ENCODE measurements at places on chromosomes 7 and 10.

DNA sequence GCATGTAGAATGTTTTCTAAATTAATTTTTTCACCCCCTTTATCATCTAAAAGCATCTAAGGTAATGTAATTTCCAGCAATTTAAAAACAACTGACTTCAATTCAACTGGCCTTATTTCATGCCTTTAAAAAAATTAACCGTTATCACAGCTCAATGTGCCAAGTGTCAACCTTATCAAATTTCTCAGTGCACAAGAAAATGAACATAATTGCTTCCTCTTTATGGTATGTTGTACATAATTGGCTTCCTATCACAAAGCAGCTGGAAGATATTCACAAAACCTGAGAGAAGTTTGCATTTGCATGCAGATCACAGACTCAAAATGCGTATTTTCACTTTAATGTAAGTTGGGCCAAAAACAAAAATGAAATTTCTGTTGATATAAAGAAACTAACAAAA, 966.4 kb downstream of the GRM8 start:
- DNase-seq, result no peak

DNA sequence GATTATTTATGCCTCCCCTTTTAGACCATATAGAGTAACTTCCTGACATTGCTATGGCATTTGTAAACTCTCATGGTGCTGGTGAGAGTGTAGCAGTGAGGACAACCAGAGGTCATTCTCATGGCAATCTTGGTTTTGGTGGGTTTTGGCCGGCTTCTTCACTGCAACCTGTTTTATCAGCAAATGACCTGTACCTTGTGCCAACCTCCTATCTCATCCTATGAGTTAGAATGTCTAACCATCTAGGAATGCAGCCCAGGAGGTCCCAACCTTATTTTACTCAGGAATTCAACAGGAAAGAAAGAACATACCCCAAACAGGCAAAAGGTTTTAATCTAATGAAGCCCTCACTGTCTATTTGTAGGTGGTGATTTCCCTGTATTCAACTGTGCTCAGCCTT, 205.4 kb upstream of the YAE1 start:
- no peak for DNase-seq

GRCh38 chr7:22640269-22640668, 86.7 kb upstream of the IL6 start:
- DNase-seq, result no peak

GRCh38 chr10:124465777-124466488, 4.3 kb downstream of the LHPP start:
- DNase-seq, result no peak

DNA sequence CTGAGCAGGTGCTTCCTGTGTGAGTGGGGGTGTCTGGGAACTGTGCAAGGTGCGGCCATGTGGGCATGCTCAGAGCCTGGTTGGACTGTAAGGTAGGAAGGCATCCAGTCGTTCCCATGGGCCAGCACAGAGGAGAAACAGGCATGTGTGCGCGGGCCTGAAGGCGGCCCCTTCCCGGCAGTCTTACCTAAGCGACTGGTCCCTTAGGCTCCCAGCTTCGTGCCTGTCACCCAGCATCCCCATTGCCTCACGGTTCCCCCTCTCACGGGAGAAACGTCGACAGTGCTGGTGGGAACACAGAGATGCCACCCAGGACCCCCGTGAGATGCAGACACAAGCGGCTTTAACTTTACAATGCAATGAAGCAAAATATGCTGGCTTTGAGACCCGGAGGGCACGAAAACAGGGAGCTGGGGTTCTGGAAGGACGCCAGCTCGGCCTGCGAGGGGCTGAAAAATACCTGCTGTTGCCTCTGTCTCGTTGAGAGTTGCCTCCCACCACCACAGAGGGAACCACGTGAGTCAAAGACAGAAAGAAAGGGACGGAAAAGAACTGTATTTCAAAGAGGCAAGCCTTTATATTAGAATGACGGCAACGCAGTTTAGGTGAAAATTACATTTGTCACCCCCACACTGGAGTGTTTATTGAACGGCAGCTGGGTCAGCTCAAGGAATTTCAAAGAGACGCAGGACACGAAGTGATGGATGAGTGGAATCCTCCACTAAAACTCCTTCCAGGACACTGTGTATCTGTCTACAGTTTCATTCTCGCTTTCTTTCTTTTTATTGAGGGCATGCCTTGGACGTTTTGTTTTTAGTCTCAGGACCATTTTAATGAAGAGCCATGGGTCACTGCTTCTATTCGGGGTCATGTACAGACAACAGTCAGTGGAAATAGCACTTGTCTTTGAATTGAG, 128.4 kb downstream of the DNAJB6 start:
- DNase-seq, result no peak

- no peak for DNase-seq
These were observed 166.3 kb upstream of the GRM3 start for GRCh38 chr7:86477343-86477935.

DNA sequence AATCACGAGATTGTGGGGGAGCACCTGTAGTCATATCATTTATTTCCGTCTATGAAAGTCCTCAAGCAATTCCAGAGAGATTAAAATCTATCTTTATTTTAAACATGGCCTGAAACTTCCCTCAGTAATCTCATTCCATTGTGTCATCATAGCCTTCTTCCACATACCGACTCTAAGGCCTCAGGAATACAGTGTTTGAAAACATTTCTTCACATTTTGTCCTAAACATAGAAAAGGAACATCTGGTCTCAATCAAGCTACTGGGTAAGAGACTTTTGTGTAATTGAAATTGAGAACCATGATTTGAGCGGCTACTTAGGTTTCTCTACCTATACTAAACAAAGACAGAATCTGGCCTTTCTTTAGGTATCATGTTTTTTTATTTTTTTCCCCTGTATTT, 78.0 kb upstream of the ELMO1 start:
- no peak for DNase-seq

GRCh38 chr7:90563286-90563685, 32.8 kb upstream of the CDK14 start:
- DNase-seq, result no peak

DNA sequence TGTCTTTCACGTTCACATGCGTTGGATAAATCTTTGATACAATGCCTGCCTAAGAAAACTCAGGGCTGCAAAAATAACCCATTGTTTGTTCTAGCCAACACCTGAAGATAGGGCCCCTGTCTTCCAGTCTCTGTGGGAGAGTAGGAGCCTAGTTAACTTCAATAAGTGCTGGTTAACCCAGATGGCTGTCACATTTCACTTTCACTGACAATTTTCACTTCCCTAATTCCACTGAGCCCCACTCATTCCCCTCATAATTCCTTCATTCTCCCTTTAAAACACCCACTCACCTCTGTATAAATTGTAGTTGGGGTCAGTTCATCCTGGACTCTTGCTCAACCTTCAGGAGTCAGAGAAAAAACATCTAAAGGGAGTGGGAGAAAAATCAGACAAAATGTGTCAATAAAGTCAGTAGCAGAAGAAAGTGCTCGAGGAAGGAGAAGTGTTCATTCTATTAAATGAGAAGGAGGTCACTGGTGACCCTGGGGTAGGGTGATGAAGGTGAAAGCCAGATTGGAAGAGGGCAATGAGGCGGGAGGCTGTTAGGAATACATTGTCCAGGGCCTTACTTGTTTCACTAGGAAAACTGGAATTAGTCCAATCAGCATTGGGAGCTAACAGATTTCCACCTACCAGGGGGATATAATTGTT, 51.2 kb upstream of the ABI1 start:
- DNase-seq, result no peak

DNA sequence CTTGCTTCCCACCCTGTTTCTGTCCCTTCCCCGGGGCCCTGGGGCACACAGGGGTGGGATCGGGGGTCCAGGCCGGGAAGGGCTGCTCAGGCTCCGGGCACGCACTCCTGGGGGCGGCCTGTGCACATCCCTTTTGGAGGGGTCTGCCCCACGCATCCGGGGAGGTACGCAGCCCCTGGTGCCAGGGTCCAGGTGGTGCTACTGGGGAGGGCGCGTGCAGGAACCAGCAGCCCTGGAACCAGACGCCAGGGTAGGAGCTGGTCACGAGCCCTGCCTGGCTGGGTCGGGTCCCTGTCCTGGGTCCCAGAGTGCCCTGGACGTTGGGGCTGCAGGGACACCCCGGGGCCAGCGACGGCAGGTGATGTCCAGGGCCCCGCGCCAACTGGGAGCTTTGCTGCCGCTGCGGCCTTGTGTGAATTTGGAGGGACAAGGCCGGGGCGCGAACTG, 53.4 kb downstream of the GLRX3 start:
- no peak for DNase-seq

DNA sequence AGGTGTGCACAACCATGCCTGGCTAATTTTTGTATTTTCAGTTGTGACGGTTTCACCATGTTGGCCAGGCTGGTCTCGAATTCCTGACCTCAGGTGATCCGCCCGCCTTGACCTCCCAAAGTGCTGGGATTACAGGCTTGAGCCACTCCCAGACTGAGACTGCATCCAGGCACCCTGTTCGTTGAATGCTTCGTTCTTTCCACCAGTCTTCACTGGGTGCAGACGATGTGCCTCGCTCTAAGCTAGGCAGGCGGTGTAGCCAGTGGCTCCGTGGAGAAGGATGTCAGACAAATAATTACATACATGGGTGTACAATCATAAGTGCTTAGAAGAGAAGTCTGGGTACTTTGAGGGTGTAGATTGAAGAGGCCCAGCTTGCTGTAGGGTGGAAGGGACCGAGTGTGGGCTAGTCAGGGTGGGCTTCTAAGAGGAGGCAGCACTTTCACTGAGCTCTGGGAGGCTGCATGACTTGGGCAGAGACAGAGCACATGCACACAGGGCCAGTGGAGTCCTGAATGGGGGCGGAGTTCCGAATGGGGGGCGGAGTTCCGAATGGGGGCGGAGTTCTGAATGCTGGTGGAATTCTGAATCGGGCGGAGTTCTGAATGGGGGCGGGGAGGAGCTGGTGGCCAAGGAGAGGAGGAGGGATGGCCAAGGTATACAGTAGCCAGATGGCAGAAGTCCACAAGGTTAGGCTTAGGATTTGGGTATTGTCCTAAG, 74.3 kb downstream of the COL26A1 start:
- DNase-seq, result no peak

DNA sequence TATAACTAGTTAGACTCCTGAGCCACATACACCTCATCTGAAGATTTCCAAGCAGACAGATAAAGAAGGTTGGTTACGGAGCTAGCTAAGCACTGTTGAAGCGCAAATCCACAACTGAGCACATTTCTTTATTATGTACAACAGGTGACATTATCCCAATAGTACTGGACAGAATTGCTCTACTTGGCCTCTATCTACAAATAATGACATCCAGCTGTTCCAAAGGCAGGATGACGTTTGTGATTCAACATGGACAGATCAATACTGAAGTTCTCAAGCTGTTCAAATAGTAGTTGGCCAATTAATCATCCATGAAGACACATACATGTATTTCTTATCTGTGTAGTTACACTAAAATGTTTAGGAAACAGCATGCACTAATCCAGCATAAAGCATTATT, 101.0 kb downstream of the UBE2H start:
- DNase-seq, result no peak

GRCh38 chr7:4957847-4958476, 1.0 kb downstream of the MMD2 start:
- no peak for DNase-seq

DNA sequence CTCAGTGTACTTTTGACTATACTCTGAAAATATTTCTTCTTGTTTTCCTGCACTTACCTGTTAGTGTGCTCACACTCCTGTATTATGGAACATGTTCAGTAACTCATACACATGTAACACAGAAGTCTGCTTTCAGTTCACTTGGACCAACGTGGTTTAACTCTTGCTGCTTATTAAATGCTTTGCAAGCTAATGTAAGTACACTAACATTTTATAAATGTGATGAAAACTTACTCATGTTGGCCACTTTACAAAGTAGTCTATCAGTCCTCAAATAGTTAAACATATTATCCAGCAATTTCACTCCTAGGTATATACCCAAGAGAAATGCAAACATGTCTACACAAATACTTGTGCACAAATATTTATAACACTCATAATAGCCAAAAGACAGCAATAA, 98.4 kb downstream of the UBE2H start:
- no peak for DNase-seq

DNA sequence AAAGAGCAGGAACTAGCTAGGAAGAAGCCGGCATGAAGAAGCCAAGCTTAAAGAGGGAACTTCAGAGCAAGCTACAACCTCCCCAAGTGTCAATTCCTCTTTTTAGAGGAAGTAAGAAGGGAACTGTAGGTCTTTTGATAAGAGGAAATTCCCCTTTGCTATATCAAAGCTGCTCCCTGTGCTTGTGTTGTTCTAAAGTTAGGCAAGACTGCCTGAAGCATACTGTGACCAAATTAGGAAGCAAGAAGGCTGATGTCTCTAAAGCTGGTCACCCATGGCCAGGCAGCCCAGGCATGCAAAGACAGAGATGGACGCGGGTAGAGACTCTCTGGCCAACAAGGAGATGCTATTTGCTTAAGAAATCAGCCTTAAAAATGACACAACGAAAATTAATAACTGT, 87.9 kb downstream of the RNF216 start:
- DNase-seq, result no peak

- DNase-seq, result no peak
These were observed 10.1 kb downstream of the NUDT1 start for GRCh38 chr7:2251841-2252771.

GRCh38 chr7:35365523-35365922, 111.6 kb upstream of the TBX20 start:
- no peak for DNase-seq

DNA sequence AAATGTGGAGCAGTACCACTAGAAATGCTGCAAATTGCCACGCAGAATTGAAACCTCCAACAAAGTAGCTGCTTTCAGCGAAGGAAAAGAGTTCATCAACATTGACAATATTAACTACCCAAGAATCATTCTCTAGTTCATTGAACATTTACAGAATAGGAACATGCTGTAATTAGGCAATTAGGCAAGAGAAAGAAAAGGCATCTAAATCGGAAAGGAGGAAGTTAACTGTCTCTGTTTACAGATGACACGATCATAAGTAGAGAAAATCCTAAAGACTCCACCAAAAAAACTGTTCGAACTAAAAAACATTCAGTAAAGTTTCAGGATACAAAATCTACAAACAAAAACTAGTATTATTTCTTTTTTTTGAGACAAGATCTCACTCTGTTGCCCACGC, 8.9 kb upstream of the PKD1L1 start:
- no peak for DNase-seq

GRCh38 chr10:118970770-118971169, 58.7 kb upstream of the NANOS1 start:
- DNase-seq, result peak; percentile 72

- peak; percentile 60 for DNase-seq
These were observed 33.8 kb downstream of the IL15RA start for GRCh38 chr10:5943536-5943935.

DNA sequence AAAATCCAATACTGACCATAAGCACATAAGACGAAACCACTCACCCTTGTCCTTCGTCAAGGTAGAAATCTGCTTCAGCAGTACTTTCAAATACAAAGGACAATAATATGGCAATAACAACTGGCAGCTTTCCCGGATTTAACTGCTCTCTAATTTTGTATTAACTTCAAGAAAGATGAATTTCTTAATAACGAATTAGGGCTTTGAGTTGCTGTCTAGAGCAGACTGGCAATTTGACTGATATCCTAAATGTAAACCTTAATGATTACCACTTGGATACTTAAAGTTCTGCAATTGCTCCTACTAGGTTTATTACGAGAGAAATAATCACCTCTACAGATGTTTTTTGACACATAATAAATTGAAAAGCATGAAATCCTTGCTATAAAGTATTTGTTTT, 418.7 kb downstream of the MAGI2 start:
- DNase-seq, result no peak

GRCh38 chr10:17085011-17085725, 44.4 kb downstream of the CUBN start:
- no peak for DNase-seq
